GM04503 (cell line): ENCODE measurements at places on chromosomes 2 and 18.

- DNase-seq, result no peak
Observed at GRCh38 chr2:96817882-96818281, 1.8 kb downstream of the CNNM3 start.

DNA sequence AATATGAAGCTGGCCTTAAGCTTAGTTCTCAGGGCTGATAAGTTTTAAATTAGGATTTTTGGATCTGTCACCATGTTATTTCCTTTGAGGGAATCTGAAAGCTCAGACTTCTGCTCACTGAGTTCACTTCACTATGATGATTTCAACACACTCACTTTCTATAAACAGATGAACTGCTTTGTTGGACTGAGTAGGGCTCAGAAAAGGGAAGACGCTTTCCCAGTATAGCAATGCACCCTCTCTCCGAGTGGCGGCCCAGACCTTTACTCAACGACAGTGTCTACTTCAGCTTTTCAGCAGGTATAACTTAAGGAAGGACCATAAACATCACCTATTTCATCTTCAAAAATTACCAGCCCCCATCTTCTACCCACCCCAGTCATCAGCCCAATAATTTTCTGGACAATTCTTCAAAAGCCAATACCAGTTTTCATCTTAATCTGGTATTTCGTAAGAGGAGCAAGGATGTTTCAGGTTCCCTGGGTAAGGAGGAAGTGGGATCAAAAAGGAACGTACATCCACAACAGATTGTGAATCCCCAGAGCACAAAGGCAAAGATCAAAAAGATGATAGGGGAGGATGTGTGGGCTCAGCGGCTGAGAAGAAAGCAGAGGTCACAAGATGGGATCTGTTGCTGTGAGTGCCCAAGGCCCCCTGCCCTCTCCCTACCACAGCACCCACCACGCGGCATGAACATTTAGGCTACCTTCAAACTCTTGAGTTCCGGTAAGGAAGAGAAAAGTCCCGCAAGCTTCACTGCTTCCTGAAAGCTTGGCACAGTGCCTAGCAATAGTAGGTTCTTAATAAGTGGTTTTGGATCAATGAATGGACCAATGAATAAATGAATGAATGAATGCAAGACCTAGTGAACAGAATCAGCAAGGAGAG is 41.9 kb downstream of the LPIN2 start:
- no peak for DNase-seq

GRCh38 chr2:46847185-46847710 is 68.4 kb downstream of the MCFD2 start:
- DNase-seq, result peak; percentile 89

- DNase-seq, result no peak
Observed at GRCh38 chr2:199118673-199119112, 339.0 kb downstream of the SATB2 start.

DNA sequence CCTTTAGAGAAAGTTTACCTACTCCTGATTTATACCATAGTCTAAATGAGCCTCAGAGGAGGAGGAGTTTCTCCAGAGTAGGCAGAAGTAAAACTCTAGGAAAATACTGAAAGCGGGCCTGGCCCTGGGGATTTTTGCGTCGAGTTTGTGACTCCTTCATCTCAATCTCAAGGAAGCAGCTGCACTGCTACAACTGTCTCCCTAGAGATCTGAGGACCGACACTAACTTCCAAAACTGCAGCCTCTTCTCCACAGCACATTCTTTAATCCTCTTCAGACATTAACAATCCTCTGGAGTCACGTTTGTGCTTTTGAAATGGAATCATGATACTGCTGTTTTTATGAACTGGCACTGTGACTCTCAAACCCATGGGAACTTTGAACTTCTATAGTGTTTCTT is 281.4 kb downstream of the KCNS3 start:
- DNase-seq, result no peak

DNA sequence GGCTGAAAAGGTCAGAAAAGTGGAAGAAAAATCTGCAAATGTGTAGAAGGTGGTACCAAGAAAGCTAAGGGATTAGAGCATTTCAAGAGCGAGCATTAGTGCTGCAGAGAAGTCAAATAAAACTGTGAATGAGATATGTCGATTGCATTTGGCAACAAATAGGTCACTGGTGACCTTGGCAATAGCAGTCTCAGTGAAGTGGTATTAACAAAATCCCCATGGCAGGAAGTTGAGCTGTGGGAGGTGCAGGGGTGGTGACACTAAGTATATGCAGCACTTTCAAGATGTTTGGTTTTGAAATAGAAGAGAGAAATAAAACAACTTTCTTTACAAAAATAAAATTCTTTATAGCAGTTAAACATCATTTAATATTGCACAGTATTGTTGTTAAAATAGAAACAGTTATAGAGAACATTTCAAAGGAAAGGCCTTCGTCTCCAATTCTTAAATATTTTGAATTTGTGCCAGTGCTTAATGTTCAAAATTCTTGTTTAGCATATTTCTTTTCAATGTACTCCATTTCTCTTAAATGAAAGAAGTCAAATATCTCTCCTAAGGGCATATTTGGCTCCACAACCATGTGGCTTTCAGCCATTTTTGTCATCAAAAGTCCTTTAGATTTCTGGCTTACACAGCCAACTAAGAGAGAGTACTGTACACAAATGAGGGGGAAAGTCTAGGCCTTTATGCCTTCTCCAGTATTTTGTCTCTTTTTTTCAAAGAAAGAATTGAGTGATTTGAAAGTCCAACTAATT is 443.0 kb upstream of the MMADHC start:
- DNase-seq, result no peak

DNA sequence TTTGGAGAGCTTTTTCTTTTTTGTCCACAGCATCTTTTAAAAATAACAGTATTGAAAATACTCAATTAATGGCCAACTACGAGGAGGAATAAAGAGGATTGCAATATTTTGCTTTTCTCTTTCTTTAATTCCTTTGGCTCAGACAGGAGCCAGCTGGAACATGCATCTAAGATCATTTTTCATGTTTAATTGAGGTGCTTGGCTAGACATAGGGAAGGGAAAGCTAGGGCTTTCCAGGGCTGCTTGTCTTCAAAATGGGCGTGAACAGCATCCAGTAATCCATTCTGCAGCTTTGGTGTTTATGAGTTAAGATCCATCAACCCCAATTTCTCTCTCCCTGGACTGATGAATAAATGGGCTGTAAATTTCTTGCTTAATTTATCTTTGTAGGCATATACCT is 323.0 kb downstream of the PTPRM start:
- no peak for DNase-seq

- no peak for DNase-seq
Observed at GRCh38 chr2:98172150-98172765, 85.3 kb downstream of the VWA3B start.

- DNase-seq, result no peak
Observed at GRCh38 chr2:95270541-95271081, 3.6 kb upstream of the PROM2 start.

- DNase-seq, result no peak
Observed at GRCh38 chr2:142875652-142876051, 1.8 kb upstream of the KYNU start.

DNA sequence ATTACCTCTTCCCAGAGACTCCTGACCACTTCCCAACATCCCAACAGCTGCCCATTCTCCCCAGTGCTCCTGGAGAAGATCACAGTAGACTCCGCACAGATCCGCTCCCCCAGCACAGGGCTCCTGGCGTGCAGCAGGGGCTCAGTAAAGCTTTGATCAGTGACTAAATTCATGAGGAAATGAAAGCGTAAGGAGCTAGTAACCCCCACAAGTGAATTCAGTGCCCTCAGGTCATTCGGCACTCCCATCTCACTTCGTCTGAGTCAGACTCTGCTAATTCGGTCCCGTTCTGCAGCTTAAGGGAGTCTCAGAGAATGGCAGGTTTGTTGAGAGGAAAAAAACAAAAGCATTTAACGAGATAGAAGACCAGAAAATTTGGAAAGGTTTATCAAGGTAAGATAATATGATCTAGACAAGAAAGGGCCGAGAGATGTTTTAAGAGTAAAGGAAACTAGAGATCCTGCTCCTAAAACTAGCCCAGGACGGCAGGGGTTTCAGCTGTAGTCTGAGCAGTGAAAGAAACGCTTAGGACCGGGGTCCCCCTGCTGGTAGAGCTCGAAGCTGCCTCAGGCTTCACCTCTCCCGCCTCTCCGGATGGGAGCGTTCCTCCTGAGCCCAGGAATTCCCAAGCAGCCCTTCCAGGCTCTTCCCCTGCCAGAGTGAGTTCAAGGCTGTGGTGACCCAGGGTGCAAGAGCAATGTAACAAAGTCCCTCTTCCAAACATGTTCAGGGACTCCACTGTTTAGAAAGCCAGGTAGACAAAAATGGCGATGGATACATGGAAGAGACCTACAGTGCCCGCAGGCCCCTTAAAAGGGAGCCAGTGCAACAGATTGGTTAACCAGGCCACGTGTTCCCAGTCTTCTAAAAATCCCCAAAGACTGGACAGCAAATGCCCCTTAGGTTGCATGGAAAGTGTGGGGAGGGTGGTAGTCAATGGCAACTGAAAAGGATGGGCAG is 127.3 kb downstream of the DNER start:
- DNase-seq, result peak; percentile 15

DNA sequence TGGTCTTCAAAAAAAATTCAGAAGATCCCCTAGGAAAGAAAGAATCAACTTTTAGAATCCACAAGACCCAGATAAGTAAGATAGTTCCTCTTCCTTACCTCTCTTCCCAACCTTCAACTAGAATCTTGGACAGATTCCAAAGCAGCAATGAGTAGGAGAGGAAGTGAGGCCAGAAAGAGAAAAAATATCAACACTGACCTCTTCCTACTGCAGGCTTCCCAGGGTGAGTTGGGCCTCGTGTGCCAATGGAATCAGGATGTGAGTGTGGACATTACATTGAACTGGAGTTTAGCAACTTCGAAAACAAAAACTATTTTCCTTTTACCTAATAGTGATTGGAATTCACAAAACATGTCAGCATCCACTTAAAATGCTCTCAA is 102.5 kb upstream of the PIEZO2 start:
- no peak for DNase-seq

- DNase-seq, result no peak
Observed at GRCh38 chr18:40326985-40327384, 1628.0 kb upstream of the PIK3C3 start.

GRCh38 chr2:206968134-206969086 is 29.1 kb downstream of the CPO start:
- DNase-seq, result no peak

DNA sequence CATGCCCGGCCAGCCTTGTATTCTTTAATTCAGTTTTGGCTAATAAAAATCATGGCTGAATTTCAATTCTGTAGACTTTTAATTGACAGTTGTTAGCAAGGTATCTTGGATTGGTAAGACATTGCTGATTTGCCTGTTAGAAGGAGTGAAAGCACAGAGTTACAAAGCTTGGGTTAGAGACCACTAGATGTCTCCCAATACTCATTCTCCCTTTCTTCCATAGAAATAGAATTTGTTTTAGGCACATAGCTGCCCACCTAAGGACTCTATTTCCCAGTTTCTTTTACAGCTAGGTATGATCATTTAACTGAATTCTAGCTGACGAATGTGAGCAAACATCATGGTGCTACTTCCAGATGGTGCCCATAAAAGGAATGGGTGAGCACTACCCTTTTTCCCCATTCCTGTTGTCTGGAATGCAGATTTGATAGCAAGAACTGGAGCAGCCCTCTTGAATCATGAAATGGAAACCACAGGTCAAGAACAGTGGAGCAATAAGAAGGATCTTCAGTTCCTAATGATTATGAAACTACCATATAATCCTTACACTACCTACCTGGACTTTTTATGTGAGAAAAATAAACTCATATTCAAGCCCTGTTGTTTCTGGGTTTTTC is 17.5 kb downstream of the PECR start:
- no peak for DNase-seq

DNA sequence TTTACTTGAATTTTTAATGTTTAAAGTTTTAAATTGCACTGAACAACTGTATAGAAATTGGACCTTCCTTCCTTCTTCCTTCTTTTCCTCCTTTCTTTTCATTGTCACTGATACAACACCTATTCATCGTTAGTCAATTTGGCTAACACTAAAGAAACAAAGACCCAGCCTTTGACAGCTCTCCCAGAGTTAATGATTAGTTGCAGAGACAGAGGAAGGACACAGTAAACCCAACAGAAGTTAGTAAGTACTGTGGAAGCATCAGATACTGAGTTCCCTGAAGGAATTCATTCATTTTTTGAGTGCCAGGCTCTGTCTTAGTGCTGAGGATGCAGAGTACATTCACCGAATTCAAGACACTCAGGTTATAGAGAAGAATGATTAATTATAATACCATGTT is 77.9 kb upstream of the RAB27B start:
- DNase-seq, result no peak

- DNase-seq, result no peak
Observed at GRCh38 chr2:198279026-198279425, 474.6 kb downstream of the PLCL1 start.

GRCh38 chr2:212811036-212811805 is 272.6 kb upstream of the ERBB4 start:
- DNase-seq, result peak; percentile 56

GRCh38 chr2:175709248-175709647 is 292.8 kb downstream of the LNPK start:
- DNase-seq, result no peak

GRCh38 chr18:76993573-76993972 is 139.0 kb downstream of the MBP start:
- DNase-seq, result no peak

- no peak for DNase-seq
Observed at GRCh38 chr2:119025013-119025412, 83.0 kb downstream of the MARCO start.

DNA sequence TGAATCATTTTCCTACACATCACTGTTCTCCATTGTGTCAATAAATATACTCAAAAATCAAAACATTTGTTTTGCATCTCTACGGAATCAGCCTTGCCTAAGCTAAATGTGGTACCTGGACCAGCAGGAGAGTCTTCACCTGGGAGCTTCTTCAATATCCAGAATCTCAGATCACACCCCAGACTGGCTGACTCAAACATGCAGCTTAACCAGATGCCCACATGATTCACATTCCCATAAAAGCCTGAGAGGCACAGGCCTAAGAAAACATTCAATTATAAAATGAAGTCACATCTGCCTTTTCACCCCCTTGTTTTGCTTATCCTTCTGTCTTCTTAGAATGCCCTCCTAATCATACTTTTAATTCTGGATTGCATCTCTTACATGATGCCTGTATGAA is 1045.5 kb upstream of the NXPH2 start:
- DNase-seq, result no peak

GRCh38 chr2:113298176-113298575 is 19.5 kb upstream of the PAX8 start:
- no peak for DNase-seq

GRCh38 chr2:241956521-241957110 is 87.1 kb downstream of the RTP5 start:
- no peak for DNase-seq

- no peak for DNase-seq
Observed at GRCh38 chr2:71102981-71103681, 26.9 kb downstream of the MCEE start.

- DNase-seq, result no peak
Observed at GRCh38 chr18:49857708-49858107, 44.4 kb upstream of the ACAA2 start.
